ENCODE measurements at places on chromosomes 6 and 20.

DNA sequence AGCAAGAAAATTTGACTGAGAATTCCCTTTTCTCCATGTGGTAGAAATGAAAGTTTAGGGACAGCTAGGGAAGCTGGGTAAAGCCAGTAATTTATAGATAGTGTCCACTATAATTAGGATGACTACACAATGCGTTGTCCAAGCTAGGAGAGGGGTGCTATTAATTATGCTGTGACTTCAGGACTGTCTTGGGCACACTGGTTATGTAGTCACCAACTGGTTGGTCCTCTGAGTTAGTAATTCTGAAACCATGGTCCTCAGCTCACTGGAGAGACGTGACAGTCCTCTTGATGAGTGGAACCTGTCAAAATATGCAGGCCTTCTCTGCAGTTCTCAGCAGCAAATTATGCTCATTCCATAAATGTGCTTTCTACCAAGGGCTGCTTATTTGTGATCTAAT, 94.6 kb upstream of the ENPP5 start:
- no peak for DNase-seq

DNA sequence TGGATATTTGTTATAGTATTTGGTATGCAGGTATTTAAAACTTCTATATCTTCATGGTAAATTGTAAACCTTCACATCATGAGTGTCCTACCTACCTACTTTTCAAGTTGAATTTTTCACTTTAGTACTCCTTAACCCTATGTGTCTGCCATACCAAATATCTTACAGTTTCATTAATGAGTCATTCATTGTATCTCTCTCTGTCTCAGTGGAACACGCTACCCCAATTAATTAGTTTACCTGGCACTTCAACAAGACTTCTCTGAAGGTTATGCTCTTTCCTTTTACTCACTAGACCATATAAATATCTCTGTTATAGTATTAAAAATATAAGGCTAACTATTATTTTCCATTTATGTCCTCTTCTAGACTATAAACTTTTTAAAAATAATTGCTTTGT, 123.9 kb upstream of the GJE1 start:
- no peak for DNase-seq

- DNase-seq: no peak
Measured at GRCh38 chr20:23229989-23230388, 120.6 kb upstream of the NXT1 start.

- DNase-seq: no peak
Measured at GRCh38 chr6:37396571-37397180, 36.3 kb upstream of the CMTR1 start.

All from ecto neural progenitor cell (in vitro differentiated cells).